ENCODE measurements at places on chromosomes 5 and 9. TPM values are rescaled to one million over a fixed set of nuclear protein-coding genes. Genes with fewer than 3 reads are reported as not detected.

DNA sequence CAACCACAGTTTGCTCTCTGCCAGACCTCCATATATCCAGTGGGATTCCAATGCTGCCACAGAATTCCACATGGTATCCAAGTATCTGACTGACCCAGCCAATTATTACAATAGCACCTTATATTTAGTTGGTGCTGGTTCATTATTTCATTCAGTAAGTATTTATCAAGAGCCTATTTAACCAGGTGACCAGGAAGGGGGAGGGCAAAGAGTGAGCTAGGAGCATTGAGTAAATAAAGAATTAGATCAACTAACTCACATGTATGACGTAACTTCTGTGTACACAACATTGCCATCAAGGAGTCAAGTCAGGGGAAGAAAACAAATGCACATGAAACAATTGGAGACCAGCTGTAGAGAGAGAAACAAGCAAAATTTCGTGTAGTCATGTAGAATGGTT, 207.1 kb upstream of the PAPPA start:
- no peak for DNase-seq

The TAF11L5 gene
- not detected for total RNA-seq

DNA sequence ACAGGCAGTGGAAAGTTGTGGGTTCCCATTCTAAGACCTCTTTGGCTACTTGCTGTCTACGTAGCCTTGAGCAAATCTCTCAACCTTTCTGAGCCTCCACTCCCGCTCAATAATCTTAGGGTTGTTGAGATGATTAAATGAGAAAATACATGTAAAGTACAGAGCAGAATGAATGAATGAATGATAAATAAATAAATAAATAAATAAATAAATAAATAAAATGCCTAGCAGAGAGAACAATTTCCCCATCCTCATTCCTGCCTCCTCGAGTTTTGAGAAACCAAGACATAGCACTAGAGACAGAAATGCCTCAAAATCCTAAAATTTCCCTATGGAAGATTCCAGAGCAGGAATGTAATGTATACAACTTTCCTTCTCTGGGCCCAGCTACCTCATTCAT, 128.3 kb upstream of the RAD23B start:
- no peak for DNase-seq

DNA sequence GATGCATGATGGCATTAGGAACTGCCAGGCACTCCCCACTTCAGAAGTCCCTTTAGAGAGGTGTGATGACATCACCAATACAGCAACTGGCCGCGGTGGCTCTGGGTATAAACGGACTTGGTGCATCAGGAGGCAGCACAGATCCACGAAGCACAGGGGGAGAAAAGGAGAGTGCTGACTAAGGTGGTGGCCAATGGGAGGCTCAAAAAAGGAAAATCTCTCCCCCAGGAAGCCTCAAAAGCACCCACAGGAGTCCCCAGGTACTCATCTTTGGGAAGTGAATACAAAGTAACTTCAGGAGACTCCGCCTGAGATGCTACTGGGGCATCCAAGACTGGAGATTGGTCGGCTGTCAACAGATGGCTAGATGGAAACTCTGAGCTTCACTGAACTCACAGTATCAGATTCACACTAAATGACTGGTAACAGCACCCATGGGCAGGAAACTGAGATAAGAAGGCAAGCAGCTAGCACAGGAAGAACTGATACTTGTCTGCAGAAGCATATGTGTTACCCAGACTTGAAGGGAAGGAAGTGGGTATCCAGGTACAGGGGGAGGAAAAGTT, 7.6 kb downstream of the TTC39B start:
- DNase-seq, result no peak

DNA sequence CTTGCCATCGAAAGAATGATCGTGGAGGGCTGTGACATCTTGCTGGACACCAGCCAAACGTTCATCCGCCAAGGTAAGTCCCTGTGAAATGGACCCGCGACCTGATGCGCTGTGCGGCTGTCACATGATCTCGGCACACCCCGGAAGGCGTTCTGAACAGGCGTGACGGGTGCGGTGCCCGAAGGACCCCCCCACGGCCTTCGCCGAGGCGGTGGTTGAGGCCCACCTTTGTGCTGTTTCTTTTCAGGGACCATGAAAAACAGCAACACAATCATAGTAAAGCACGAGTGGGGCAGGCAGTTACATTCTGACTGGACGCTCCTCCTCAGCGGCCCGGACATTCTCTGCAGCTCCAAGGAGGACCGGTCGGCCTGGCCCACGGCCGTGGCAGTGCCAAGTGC, 126.7 kb downstream of the RASGRF2 start:
- DNase-seq, result no peak

The SLC23A1 gene
- not detected for total RNA-seq

The CCL27 gene
- total RNA-seq, result not detected

GRCh38 chr5:172501708-172502320, 47.5 kb upstream of the SH3PXD2B start:
- no peak for DNase-seq

The ENTREP1 gene
- total RNA-seq, result 11.1 TPM

DNA sequence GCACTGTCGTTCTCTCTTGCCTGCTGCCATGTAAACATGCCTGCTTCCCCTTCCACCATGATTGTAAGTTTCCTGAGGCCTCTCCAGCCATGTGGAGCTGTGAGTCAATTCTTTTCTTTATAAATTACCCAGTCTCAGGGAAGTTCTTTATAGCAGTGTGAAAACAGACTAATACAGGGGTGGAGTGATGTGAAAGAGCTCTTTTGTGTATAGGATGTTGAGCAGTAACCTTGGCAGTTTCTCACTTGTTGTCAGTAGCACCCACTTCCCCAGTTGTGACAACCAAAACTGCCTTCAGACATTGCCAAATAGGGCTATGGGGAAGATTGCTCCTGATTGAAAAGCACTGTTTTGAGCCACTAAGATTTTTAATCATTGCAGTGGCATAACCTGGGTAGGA, 552.2 kb upstream of the ZNF462 start:
- no peak for DNase-seq

GRCh38 chr5:80894083-80894482, 66.1 kb upstream of the RASGRF2 start:
- DNase-seq, result no peak

GRCh38 chr9:30935730-30936129, 1448.7 kb upstream of the ACO1 start:
- no peak for DNase-seq

The IFNA21 gene
- total RNA-seq, result not detected

GRCh38 chr5:36606428-36607113, at the start of gene SLC1A3:
SLC1A3 (plus strand) TSS chr5:36606606; CDS start chr5:36608424, 1,818 bp downstream.
- peak; percentile 5 for DNase-seq

The SH3TC2 gene
- 15.0 TPM for total RNA-seq

DNA sequence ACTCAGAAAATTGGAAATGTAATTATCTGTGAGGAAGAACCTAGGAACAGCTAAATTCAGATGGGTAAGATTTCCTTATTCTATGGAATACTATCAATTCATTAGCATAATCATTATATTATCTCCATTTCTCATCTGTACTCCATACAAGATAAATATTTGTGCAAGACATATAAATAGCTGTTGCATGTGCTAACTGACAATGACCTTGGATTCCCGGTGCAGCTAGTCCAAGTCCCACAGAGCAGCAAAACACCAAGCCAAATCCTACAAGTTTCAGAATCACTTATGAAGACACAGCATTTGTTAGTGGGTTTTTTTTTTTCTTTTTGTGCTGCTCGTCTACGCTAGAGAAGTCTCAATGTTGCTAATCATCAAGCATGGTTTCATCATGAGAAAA, 64.8 kb downstream of the NUDT12 start:
- no peak for DNase-seq

The SOHLH1 gene
- not detected for total RNA-seq

- DNase-seq, result peak; percentile 85
Observed at GRCh38 chr5:122076669-122077365, 1.2 kb downstream of the LOX start.

The ITGA1 gene
- total RNA-seq, result 43.8 TPM

The GKAP1 gene
- total RNA-seq, result 1.1 TPM

DNA sequence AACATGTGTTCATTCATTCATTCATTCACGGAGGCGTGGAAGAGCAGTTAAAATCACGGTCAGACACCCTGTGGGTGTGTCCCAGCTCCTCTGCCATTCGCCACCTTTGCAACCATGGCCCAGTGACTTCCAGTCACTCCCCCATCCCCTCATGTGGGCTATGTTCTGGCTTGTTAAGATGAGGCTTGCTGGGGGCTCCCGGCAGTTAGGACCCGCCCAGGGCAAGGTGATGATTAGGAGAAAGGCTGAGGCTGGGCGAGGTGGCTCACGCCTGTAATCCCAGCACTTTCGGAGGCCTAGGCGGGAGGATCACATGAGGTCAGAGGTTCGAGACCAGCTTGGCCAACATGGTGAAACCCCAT, 24.9 kb upstream of the PTGES start:
- DNase-seq, result no peak

- peak; percentile 86 for DNase-seq
Observed at GRCh38 chr5:72166070-72166979, 59.0 kb downstream of the MAP1B start.

DNA sequence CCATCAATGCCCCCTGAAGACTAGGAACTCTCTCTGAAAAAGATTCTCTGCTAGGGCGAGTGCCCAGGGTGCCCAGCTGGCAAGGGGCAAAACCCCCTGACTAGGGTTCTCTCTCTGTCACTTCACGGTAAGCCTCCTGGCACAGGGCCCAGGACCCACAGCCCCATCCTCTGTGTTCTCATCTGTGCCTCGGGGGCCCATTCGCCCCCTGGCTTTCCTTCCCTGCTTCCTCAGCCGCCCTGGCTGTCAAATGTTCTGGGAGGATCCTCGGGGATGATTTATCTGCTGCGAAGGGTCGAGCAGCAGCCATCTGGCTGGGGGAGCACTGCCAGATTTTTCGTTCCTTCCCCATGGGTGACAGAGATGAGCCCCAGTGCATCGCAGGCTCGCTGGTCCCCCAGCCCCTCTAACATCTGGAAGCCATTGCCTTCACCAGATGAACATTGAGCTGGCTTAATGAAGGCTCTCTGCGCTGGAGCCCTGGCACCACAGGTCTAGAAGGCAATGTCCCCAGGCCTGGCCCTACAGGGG, 24.2 kb downstream of the HMCN2 start:
- no peak for DNase-seq

DNA sequence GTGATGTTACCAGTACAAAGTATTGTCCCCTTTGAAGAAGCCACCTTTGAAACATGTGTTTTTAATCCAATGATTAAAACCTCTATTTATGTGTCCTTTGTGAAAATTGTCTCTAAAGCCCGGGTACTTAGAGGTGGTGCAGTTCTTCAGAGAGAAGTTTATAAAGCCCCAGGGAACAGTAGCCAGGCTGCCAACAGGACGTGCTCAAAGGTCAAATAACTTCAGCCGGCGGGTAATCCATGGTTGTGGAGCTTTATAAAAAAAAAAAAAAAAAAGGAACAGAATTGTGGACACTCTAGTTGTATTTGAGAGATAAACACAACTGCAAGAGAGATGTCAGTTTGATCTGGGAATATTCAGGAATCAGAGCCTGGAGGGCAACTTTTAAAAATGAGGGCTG, 57.9 kb upstream of the CTNND2 start:
- no peak for DNase-seq

GRCh38 chr5:79133121-79133656, 21.6 kb downstream of the BHMT start:
- DNase-seq, result peak; percentile 51

- no peak for DNase-seq
Observed at GRCh38 chr5:50965654-50966375, 299.4 kb downstream of the PARP8 start.

The CCDC183 gene
- total RNA-seq, result 0.22 TPM

DNA sequence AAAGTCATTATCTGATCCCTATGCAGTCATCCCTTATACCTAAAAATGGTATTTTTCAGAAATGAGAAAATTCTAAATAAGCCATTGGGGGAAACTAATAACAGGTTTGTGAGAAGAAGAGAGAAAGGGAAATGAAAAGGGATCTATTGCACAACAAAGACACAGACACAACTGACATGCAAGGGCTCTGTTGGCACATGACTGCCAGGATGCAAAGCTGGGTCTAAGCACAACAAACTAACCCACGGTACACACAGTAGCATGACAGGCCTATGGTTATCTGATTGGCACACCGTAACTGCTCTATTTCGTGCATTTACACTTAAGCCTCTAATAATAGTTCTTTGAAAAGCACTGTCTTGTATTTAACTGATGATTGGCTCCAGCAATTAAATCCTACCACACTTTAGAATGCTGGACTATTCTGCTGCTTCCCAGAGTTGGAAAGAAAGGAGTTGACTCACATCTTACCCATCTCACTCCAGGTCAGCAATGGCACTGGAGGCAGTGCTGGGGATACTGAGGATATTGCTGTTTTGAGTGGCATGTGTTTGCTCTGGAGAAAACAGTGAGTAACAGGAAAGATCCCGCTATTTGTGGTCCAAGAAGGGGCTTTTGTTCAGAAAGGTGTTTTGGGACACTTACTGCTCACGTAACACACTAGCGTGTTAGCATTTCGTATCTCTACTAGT, 328.3 kb downstream of the GLIS3 start:
- no peak for DNase-seq

DNA sequence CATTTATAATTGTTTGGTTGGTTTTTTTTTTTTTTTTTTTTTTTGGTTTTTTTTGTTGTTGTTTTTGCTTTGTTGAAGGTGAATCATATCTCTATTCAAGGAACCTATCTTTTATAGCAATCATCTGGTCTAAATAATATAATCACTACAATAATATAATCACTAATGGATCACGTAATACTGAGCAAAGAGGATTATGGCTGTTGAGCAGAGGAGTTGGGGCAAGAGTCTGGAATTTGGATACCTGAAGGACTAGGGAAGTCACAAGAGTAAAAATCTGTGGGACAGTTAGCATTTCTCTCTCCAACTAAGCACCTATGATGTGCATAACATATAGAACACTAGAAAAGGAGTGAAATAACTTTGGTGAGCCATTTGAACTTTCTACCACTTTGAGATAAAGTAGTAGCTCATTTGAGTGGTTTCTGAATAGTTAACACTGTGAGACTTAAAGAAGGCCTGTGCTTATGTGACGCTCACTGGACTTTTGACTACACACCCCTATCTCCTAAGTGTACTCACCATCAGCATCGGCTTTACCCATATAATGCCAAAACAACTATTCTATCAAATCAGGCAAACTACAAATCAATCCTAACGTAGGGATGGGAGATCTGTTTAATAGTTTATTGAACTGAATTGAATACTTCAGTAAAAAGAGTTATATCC, 564.9 kb upstream of the TUSC1 start:
- peak; percentile 3 for DNase-seq

- peak; percentile 88 for DNase-seq
Observed at GRCh38 chr5:159928122-159928909, 12.0 kb downstream of the ADRA1B start.

DNA sequence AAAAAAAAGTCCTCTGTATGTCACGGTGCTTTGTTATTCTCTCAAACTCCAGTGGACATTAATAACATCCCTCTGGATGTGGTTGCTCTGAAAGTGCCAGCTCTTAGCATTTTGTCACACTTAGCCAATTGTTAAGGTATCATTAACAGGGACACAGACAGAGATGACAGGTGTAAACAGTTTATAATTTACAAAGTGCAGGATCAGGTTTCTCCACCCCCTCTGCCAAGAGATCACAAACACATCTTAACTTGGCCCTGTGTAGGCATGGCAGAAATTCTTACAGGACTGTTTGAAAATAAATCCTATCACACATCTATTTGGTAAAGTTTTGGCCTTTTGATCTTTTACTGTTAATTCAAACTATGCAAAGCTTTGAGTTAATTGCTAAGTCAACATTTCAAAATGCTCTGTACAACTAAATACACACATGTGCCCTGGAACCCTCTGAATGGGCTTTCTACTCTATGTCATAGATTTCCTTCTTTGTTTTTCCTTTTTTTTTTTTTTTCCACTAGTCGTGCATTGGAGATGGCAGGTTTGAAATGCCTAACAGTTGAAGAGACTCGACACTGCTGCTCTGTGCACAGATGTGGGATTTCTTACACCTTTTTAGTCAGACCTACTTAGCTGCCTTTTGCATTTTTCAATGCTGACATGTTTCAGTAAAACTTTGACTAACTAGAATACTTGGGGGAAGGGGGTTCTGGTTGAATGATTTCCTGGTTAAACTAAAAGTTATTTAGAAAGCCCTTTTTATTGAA, 41.7 kb downstream of the SEMA6A start:
- no peak for DNase-seq

Measured in lung microvascular endothelial cell (primary cell).